ENCODE measurements at places on chromosomes 5 and 9.

DNA sequence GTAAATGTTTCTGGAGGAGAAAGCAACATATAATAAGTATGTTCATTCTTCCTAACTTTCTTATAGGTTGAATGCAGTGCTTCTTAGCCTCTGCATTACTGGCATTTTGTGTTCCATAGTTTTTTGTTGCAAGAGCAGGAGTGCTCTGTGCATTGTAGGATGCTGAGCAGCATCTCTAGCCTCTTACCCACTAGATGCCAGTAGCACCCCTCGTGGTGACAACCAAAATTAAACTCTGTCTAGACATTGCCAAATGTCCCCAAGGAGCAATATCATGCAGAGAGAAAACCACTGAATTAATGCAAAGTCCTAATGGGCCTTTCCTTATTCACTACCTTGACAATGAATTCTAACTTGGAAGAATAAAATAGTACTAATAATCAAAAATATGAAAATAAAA, 147.0 kb downstream of the GLIS3 start:
- DNase-seq, result no peak

- no peak for DNase-seq
These were observed 42.2 kb upstream of the IZUMO3 start for GRCh38 chr9:24587883-24588282.

- DNase-seq, result peak; percentile 44
These were observed 11.1 kb downstream of the NIPSNAP3B start for GRCh38 chr9:104774831-104775573.

- DNase-seq, result no peak
These were observed 53.4 kb upstream of the STXBP1 start for GRCh38 chr9:127558581-127559246.

- no peak for DNase-seq
These were observed 123.2 kb downstream of the SNCAIP start for GRCh38 chr5:122435234-122435633.

DNA sequence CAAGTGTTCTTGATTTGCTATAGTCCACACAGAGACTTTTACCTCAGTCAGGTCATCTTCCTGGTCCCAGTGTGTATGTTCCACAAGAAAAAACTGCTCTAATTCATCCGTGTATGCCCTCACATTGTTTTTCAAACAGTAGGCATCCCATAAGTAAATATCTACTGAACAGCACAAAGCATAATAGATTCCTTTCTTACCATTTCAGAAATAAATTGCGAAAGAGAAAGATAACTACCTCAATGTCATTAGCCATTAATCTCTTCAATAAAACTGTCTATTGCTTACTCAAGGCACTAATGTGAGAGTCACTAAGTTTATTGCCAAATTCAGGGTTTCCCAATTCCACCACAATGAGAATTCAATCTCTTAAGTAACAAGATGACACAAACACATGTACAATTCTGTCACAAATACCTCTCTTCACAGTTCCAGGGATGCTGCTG, 9.6 kb downstream of the FBXW2 start:
- DNase-seq, result no peak

DNA sequence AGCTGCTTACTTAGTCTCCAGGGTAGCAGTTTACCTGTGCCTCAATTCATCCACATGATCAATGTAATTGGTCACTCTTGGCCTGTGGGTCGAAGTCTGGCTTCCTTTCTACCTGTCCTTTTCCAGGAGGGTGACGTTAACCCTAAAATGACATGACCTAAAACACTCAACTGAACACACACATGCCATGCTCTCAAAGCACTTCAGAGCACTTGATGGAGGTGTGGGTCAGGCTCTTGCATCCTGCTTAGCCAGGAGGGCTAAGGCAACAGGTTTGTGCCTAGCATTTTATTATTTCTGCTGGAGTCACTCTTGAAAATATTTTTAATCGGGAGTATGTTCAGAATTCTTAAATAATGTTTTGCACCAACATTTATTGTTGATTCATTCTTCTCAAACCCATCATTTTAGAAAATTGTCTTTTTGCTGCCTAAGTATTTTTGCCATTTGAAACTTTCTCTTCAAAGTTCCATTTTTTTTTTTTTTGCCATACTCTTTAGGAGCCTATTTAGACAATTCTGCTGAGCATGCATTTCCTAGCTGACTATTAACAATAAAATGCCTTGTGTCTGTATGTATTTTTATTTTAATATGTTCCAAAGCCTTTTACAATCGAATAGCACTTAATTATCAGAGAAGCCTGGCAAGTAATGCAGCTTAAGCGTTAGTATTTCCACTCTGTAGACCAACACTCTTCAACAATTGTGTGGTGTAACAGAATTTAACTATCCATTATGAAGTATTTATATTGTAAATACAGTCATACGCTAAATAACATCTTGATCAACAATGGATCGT, 59.1 kb downstream of the ATP10B start:
- no peak for DNase-seq

- DNase-seq, result no peak
These were observed 55.9 kb upstream of the RNU6ATAC start for GRCh38 chr9:134220311-134220710.

DNA sequence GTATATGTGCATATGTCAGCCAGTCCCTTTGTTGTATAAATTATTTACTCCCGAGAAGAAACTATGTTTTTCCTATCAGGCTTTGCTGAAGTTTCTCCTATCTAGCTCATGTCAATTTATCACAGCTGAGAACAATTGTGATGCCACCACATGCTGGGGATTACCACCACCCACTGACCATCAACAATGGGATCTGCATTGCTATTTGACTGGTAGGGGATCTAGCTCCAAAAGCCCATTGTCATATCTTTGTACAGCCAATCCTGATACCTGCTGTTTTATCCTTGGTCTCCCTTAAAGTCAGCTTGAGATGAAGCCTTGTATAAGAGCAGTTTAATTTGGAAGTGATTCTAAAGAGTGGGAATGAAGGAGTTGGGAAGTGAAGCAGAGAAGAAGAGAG, 53.9 kb upstream of the KCNN2 start:
- DNase-seq, result no peak

- DNase-seq, result no peak
These were observed 164.3 kb downstream of the SMC2 start for GRCh38 chr9:104258296-104259011.

- DNase-seq, result no peak
These were observed 11.3 kb upstream of the SCGB3A1 start for GRCh38 chr5:180602481-180603075.

DNA sequence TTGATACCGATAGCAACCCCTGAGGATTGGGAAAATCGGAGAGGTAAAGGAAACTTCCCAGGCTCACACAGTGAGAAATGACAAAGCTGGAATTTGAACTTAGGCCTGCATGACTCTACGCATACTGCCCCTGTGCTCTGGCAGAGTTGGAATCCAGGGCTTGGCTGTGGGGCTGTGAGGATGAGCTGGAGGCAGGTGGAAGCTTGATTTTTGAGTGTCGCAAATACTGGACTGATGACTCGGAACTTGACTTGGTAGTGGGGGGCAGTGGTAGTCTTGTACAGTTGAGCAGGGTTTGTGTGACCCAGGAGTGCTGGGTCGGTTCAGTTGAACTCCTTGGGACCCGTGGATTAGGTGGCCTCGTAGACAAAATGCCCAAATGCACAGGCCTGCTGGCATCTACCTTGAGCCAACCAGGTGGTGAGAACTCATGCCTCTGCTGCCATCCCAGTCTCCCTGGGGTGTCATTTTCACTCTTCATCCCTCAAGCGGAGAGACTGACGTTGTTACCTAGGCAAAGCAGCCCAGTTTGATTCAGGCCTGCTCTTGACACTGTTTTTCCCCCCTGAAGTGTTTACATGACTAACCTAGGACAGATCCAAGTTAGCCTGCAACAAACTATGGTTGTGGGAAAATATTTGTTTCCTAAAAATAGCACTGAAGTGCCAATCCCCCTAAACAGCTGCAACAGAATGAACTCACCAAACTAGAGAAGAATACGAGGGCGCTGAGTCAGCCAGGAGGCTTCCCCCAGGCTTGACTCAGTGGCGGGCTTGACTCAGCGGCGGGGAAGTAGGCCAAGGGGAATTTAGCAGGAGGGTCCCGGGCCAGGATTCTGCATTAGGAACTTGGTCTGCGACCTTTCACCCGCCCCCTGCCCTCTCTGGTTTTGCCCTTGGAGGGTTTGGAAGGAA, 45.7 kb upstream of the ORM1 start:
- DNase-seq, result no peak

GRCh38 chr9:36284226-36284625, 26.0 kb upstream of the GNE start:
- no peak for DNase-seq

- no peak for DNase-seq
These were observed 54.1 kb downstream of the RORB start for GRCh38 chr9:74551266-74551665.

- no peak for DNase-seq
These were observed 853.3 kb downstream of the MAT2B start for GRCh38 chr5:164358531-164359259.

GRCh38 chr5:68443091-68443490, 227.5 kb downstream of the PIK3R1 start:
- no peak for DNase-seq

DNA sequence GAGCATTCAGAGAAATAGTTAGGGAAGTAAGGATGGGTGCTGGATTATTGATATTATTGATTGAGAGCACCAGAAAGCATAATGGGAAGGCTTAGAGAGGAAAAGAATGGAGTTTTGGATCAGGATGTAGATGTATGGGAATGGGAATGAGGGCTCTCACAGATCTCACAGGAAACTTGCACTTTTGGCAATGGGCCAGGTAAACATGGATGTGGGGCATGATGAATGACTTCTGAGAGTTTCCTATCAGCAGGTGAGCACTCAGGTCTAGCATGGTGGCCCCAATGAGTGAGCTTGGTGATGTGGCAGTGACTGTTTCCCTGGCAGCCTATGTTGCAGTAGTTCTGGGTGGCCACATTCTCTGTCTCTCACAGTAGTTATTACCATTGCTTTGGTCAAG, 283.8 kb downstream of the FBXL7 start:
- DNase-seq, result no peak

DNA sequence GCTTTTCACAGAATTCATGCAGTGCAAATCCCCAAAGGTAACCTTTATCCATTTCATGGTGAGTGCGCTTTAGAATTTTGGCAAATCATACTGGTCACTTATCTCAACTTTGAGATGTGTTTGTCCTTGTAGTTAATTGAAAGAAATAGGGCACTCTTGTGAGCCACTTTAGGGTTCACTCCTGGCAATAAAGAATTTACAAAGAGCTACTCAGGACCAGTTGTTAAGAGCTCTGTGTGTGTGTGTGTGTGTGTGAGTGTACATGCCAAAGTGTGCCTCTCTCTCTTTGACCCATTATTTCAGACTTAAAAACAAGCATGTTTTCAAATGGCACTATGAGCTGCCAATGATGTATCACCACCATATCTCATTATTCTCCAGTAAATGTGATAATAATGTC, 21.3 kb downstream of the PCA3 start:
- DNase-seq, result no peak

DNA sequence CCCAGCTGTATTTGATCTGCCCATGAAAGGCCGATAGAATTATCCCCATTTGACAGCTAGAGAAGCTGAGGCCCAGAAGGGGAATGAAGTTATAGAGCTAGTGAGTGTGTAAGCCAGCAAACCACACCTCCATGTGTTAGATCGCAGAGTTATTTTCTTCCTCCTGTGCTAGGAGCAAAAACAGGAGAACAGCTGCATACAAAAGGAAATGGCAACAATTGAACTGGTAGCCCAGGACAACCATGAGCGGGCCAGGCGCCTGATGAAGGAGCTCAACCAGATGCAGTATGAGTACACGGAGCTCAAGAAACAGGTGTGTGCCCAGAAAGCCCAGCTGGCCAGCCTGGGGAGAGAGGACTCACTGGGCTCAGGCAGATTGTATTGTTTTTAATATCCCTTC, 30.4 kb downstream of the RAB14 start:
- no peak for DNase-seq

DNA sequence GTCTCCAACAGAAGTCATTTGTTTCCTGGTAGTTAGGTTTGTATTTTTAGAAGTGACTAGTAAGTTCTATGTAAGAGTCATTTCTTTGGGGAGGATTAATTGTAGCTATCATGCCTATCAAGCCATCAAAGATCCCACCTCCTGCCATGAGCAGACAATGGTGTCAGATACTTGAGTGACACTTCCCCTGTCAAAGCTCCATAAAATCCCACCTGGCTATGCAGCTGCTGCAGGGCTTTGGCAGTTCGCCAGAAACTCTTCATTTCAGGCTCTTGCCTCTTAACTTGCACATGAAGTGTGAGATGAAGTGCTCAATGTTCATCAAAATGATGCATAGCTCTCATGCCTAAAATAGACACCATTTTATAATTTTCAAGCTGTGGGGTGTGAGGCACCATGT, 312.1 kb downstream of the CDH12 start:
- no peak for DNase-seq

GRCh38 chr9:7597716-7598115, 201.9 kb downstream of the DMAC1 start:
- no peak for DNase-seq

GRCh38 chr5:97388794-97389193, 205.7 kb upstream of the RIOK2 start:
- DNase-seq, result no peak

DNA sequence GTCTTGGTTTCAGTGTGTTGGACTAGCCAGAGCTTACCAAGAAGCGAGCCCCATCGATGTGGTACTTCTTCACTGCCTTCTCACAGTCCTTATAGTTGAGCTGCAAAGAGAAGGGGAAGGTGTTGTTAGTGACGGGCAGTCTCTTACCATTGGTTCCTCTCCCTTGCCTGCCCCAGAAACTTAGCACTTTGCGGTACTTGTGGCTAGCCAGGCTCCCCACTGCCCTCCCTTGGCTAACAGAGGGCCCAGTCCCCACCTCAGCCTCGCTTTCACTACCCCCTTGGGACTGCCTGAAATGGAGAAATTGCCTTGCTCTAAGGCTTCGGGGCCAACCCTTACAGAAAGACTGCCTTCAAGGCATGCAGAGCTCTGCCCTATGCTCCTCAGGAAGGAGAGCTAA, 4.3 kb downstream of the LCP2 start:
- peak; percentile 86 for DNase-seq

Data from activated CD4-positive, alpha-beta T cell treated with anti-CD3 and anti-CD28 coated beads, Interleukin-2, amount 10 ng/mL, durations not matched to agents 24 days and 14 days (primary cell).